ENCODE measurements at places on chromosomes 16 and 17. TPM values are rescaled to one million over a fixed set of nuclear protein-coding genes. Genes with fewer than 3 reads are reported as not detected.

DNA sequence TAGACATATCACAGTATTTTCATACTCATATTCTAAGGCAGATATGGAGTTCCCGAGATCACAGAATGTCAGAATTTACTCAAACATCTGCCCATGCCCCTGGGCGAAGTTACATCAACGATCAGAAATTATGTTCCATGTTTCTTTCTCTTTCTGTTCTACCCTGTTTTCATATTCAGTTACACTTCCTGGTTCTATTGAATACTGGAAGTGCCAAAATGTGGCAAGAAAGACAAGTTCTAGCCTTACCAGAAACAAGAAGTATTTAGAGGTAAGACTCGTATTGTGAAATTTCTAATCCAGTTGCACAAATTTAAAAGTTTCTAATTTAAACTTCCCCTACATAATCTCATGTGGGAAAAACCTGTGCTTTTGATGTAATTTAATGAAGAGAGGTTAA, 36.1 kb downstream of the KCNJ2 start:
- no peak for DNase-seq
- no peaks in the 10 kb centered on the region for H3K36me3 ChIP-seq
- no peaks in the 10 kb centered on the region for H3K27me3 ChIP-seq
- no peak overlapping the region for H3K4me3 ChIP-seq

- H3K27me3 ChIP-seq = no peaks in the 10 kb centered on the region
- H3K36me3 ChIP-seq = no peaks in the 10 kb centered on the region
- peak; percentile 30 for DNase-seq
These were observed 46.6 kb upstream of the NUDT7 start for GRCh38 chr16:77675464-77676324.

- no peak overlapping the region for H3K27ac ChIP-seq
- H3K4me1 ChIP-seq = peaks cover 4% of the 10 kb centered on the region
- no peaks in the 10 kb centered on the region for H3K27me3 ChIP-seq
These were observed 67.6 kb downstream of the USP31 start for GRCh38 chr16:23081675-23082119.

DNA sequence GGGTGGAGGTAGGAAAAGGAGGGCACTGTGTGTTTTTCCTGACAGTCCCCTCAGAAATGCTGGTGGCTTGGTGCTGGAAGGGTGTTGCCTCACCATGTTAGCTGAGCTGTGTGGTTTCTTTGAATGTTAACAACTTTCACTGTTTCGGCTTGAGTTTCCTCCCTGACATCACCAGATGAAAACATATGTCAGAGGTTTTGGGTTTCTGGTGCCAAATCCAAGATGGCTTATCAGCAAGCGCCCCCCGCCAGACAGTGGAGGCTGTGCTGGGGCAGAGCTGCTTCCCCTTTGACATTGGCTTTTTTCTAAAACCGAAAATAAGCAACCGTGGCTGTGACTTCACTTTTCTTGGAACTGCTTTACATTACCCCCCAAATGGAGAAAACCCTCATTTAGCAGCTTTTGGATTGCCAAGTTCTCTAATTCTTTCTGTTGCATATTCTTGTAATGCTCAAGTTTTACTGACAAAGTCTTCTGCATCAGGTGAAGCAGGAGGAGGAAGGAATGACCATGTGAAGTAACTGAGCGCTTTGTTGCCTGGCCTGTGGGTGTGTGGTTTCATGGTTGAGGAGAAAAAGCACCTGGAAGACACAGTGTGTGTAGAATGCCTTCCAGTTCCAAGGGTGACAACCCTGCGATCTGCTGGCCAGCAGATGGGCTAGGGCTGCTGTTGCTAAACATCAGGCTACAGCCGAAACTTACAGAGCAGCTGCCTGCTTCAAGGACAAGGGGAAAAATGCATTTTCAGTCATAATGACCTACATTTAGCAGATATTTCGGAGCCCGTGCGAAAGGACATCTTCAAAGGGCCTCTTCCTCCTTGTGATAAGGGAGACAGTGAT, 9.7 kb downstream of the RMI2 start:
- H3K4me3 ChIP-seq = peak overlapping the region; percentile 27
- DNase-seq = peak; percentile 79
- H3K27ac ChIP-seq = peak overlapping the region; percentile 81
- no peaks in the 10 kb centered on the region for H3K27me3 ChIP-seq

- peaks cover 70% of the 10 kb centered on the region for H3K36me3 ChIP-seq
- no peaks in the 10 kb centered on the region for H3K27me3 ChIP-seq
- H3K4me1 ChIP-seq = no peaks in the 10 kb centered on the region
- no peak overlapping the region for H3K27ac ChIP-seq
- no peak for DNase-seq
These were observed 93.3 kb downstream of the BRIP1 start for GRCh38 chr17:61770043-61770442.

ITGB3 gene
- total RNA-seq = not detected

ABCA6 gene
- not detected for total RNA-seq

CX3CL1 gene
- not detected for total RNA-seq
